ENCODE measurements at places on chromosomes 6 and 20. TPM values are rescaled to one million over a fixed set of nuclear protein-coding genes. Genes with fewer than 3 reads are reported as not detected.

- no peak for DNase-seq
These were observed 33.2 kb downstream of the PSMG4 start for GRCh38 chr6:3291987-3292386.

DNA sequence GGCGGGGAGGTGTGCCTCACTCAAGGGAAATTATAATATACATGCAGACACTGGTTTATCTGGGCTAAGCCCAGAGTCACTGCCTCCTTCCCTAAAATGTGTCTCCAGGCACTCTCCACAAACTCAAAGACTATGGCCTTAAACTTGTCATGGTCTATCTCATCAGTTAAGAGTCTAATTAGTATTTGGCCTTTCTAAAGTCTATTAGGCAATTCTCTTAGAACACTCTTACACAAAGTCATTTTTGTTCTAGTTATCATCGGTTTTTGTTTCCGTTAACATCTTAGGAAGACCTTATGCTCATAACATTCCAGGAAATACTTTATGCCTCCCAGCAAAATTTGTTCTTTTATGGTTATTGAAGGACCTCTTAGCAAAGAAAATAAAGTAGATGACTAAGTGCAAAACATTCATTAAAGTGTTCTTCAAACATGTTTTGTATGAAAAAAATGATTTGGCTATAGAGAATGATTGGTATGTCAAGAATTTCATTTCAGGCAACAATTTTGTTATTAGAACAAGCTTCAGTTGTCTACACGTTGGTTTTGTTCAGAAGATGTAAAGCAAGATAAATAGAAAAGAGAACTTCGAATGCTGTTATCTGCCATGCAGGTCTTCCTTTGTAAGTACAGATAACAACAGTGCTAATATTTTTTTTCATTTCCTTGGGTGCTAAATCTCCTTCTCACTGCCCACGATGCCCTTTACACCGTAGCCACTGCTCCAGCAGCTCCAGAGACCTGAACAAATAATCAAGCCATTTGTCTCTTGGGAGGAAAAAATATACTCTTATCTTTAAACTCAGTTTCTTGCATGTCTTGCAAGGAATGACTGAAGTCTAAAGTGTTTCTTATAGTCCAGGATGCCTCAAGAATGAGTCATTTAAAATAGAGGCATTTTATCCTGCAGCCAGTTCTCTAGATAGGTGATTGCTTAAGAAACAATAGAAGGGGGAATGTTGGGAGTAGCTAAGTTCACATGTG, 170.4 kb downstream of the HTR1B start:
- peak; percentile 91 for DNase-seq

- no peak for DNase-seq
These were observed 220.9 kb upstream of the MYLIP start for GRCh38 chr6:15907914-15908518.

DNA sequence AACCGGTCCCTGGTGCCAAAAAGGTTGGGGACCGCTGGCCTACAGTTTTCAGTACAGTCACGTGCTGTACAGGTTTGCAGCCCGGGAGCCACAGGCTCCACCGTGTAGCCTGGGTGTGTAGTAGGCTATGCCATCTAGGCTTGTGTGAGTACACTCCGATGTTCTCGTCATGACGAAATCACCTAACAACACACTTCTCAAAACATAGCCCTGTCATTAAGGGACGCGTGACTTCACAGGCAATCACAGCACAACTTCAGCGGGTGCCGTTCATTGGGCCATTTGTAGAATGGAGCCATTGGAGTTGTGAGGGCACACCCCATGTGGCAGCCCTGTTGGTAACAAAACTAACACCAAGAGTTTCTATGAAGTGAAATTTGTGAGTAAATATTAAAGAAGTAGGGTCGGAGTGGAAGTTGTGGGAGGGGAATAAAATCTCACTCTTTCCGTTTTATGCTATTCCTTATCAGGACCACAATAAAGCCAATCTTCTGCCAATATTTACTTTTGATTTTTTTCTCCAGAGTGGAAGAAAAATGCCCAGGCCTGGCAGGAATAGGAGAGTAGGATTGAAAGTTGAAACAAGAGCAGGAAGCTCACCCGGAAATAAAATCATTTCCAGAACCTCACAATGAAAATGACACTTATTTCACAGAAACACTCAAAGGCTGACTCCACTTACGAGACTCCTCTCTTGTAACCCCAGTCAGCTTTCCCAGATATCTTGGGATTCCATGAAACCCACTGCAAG, 63.7 kb upstream of the PTPN1 start:
- peak; percentile 60 for DNase-seq

- no peak for DNase-seq
These were observed 57.0 kb downstream of the MAP1LC3A start for GRCh38 chr20:34615477-34615876.

Gene CNKSR3
- 7.3 TPM for total RNA-seq

DNA sequence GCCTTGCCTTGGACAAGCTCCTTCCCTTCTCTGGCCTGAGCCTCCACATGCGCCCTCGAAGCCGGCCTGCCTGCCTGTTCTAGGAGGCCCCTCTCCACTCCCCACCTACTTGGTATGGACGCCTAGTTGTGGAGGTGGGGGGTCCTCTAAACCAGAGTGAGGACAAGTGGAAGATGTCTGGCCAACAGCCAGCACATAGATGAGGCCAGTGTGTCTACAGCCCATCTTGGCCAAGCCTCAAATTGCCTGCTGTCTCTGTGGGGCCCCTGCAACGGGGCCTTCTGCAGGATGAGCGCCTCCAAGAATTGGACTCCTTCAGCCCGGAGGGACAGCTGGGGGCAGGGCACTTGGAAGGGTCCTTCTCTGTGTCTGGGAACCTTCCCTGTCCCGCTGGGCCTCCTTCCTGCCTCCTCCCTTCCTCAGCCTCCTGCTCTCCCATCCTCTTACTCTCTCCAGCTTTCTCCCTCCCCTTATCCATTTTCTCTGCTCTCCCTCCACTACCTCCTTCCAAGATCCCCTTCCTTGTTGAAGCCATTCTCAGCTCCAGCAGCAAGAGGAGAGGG, 1.6 kb downstream of the MDFI start:
- no peak for DNase-seq

Gene AFDN
- 84.1 TPM for total RNA-seq

GRCh38 chr6:107972413-107973096, 14.5 kb upstream of the SEC63 start:
- DNase-seq, result no peak

- DNase-seq, result no peak
These were observed 674 bp downstream of the NRSN1 start for GRCh38 chr6:24126586-24127192.

- no peak for DNase-seq
These were observed 177.7 kb upstream of the RNF24 start for GRCh38 chr20:4193069-4193452.

DNA sequence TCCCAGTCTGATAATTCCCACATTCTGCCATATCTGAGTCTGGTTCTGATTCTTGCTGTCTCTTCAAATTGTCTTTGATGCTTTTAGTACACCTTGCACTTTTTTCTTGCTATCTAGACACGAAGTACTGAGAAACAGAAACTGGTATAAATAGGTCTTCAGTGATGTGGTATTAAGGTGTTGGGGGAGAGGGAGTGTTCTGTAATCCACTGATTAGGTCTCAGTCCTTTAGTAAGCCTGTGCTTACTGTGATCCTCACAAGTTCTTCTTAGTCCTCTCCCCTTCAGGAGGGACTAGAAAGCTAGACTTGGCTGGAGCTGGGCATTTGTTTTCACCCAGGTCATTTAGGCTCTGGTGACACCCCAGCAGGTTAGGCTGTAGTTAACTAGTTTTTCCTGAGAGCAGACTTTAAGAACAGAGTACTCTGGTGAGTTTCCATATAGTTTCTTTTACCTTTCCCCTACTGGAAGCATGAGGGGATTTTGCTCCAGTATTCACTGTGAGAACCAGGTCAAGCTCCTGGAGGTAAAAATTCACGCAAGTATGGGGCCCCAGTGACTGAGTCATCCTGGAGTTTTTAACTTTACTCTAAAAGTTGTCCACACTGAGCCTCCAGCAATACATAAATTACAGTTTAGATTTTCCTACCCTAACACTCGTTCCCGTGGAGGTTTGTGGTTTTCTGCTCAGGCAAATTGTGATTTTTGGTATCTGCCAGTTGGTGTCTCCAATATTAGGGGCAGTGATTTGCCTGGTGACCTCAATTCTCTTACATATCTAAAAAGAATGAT, 154.6 kb downstream of the CDKAL1 start:
- no peak for DNase-seq

Gene ECT2L
- not detected for total RNA-seq

Gene SLC26A8
- under 0.01 TPM for total RNA-seq

GRCh38 chr20:37935435-37935834, 32.5 kb downstream of the VSTM2L start:
- no peak for DNase-seq

Gene BPIFB2
- total RNA-seq, result not detected

DNA sequence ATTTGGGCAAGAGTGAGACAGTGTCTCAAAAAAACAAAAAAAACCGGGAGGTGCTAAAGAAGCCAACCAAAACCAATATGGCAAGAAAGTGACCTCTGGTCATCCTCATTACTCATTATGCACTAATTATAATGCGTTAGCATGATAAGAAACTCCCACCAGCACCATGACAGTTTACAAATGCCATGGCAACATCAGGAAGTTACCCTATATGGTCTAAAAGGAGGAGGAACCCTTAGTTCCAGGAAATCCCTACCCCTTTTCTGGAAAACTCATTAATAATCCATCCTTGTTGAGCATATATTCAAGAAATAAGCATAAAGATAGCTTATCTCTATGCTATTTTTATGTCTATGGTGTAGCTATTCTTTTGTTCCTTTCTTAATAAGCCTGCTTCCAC, 31.7 kb downstream of the C6orf52 start:
- no peak for DNase-seq

DNA sequence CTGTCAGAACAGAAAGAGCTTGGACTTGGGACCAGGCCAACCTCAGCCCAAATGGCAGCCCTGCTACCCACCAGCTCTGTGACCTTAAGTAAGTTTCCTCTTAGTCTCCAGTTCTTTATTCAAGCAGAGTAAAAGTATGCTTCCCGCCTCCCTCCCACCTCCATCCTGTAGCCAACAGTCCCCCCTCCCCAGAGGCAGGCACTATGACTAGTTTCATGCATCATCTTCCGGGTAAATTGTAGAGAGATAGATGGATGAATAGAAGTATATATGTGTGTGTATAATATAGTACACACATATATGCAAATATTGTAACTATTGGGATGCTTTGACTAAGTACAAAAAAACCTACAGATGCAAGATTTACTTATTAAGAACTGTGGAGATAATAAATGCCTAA, 39.5 kb upstream of the B4GALT5 start:
- DNase-seq, result no peak

DNA sequence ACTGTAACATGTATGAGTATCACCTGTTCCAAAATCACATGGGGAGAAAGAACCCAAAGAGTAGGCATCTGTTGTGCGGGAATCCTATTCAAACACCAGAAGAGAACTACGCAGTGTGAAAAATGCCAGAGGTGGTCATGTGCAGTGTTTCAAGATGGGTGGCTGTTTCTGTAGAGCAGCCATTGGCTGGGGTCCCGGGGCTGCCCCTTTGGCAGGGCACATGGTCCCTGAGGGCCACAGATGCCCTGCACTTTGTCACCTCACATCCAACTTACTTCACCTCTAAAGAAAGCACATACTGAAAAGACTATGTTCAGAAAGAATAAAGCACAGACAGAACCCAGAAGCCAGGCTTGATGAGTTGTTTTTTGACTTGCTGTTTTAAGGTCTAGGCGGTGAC, 12.3 kb downstream of the MTCH1 start:
- no peak for DNase-seq
